Right lung (tissue), 10 donors: ENCODE measurements at places on chromosomes 3 and 15. TPM values are rescaled to one million over a fixed set of nuclear protein-coding genes. Genes with fewer than 3 reads are reported as not detected.

- DNase-seq: no peak
Measured at GRCh38 chr15:100831467-100831866, 48.2 kb upstream of the ALDH1A3 start.

- no peak for DNase-seq
Measured at GRCh38 chr15:101506491-101506890, 17.0 kb upstream of the PCSK6 start.

- no peak for DNase-seq
Measured at GRCh38 chr3:191290311-191291025, 38.7 kb upstream of the CCDC50 start.

DNA sequence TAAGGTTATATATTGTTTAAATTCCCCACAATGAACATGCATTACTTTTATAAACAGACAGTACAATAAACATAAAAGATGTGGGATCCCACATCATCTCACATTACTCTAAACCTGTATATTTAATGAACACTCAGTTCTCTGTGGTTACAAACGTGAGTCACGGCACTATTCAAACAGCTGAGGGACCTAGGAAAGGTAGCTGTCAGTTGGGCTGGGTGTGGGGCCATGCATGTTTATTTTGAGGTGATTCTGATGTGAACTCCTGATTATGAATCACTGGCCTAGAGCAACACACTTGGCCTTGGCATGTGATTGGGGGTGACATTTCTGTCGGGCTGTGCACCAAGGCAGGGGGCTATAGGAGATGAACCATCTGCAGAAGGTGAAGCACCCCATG, 147.6 kb upstream of the HACD2 start:
- no peak for DNase-seq

Gene TEX55
- not detected for polyA plus RNA-seq

DNA sequence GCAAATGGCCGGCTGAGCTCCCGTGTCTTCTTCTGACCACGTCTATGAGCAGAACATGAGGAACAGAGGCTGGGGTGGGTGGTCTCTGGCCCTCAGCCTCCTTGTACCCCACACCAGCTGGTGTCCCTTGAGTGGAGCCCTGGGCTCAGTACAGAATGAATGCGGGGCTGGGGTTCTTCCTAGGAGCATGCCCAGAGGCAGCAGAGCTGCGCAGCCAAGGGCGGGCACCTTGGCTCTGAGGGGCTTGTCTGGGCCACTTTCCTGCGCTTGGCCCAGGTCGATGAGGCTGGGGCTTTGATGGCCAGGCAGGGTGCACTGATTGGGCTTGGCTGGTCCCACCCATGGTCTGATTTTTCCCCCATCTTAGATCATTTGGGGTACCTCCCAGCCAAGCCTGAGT, 6.4 kb downstream of the SCN5A start:
- DNase-seq: no peak

GRCh38 chr3:150081084-150081483, 110.4 kb upstream of the PFN2 start:
- no peak for DNase-seq

Gene ITIH1
- 6.0 TPM for polyA plus RNA-seq

- DNase-seq: no peak
Measured at GRCh38 chr3:64084640-64085039, 61.3 kb upstream of the PSMD6 start.

- peak; percentile 43 for DNase-seq
Measured at GRCh38 chr3:160400030-160400701, 716 bp downstream of the SMC4 start.

DNA sequence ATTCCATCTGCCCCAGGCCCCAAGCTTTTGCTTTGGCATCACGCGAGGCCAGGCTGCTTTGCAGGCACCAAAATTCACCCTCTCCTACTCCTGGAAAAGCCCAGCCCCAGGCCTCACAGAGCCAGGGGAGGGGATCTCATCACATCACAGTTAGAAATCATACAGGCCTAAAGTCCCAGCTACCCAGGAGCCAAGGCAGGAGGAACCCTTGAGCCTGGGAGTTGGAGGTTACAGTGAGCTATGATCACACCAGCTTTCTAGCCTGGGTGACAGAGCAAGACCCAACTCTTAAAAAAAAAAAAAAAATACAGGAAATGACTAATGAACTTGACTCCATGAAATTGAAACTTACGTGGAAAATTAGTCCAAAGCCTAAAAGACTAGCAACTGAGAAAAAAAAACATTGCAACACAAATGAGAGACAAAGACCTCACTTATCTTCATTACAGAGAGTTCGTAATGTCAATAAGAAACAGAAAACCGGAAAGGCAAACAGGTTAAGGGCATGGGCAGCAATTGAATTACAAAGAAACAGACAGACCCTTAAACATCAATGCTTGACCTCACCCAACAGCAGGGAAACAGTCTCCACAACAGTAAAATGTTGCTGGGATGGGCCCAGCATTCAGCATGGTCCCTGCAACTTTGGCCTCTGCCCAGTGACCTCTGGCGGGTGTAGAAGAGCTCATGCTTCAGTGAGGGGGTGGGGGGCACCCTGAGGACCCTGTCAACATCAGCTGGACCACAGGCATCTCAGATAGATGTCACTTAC, 151.5 kb downstream of the LRRK1 start:
- no peak for DNase-seq

GRCh38 chr3:58880182-58880581, 169.6 kb downstream of the CFAP20DC start:
- DNase-seq: no peak

GRCh38 chr3:21729888-21730459, 21.0 kb downstream of the ZNF385D start:
- no peak for DNase-seq

DNA sequence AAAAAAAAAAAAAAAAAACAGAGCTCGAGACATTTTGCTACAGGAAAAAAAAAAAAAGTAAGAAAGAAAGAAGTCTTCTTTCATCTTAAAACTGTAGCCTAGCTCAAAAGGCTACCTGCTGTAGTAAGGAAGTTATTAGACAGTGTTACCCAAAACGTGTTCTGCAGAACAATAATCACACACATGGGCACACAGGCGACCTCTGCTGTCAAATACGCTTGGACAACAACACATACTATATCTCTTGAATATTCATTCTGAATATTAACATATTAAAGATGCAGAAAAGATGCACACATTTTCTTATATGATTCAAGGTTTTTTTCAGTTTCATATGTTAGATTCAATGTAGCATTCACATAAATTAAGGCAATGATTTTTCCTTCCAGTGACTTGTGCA, 215.8 kb downstream of the ROBO1 start:
- no peak for DNase-seq

Gene SAMD7
- polyA plus RNA-seq: not detected

- DNase-seq: no peak
Measured at GRCh38 chr3:101081999-101082398, 88.8 kb upstream of the ABI3BP start.

DNA sequence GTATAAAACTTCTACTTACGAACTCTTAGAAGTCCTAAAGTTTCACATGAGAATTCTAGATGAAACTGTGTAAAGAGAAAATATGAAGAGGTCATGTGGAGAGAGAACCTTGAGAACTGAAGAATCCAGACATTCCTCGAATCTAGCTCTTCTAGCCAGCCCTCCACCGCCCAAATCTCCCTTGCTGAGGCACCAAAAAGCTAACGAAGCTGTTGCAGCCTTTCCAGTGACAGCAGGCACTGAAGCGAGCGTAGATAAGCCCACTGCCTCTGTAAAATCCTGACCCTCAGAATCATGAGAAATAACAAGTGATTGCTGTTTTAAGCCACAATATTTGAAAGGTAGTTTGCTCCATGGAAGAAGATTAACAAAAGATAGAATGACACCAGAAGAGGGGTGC, 134.0 kb downstream of the GOLGA6L6 start:
- no peak for DNase-seq

DNA sequence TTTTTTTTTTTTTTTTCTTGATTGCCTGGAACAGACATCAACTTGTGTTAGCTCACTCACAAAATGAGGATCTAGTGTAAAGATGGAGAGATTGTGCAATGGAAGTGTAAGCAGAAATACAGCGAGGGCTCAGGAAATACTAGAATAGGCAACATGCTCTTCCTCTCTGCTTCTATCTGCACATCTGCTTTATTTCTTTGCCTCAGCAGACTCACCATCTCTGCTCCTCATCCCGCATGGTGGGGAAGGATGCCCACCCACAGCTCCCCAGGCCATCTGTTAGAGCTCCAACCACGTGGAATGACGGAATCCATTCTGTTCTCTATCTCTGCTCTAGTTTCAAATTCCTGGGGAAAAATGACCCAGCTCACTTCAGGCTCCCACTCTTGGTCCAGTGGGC, 128.0 kb upstream of the ADAMTS9 start:
- peak; percentile 15 for DNase-seq

DNA sequence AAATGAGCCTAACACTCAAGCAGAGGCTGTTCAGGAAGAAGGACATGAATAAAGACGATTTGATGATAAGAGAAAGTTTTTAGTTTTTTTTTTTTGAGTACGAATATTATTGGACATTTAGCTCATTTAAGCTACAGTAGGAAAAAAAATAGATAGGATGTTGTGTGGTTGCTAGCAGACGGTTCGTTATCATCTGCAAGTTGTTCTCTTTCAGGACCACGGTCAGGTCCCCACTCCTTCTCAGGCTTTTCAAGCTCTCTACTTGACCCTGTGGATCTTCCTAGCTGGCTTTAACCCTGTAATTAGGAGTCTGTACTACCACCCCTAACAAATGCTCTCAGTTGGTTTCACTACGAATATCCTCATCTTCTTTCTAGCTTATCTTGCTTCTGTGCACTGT, 1.1 kb downstream of the KCNH8 start:
- DNase-seq: no peak

GRCh38 chr15:29418178-29418577, 148.6 kb upstream of the NSMCE3 start:
- no peak for DNase-seq

Gene C3orf49
- 0.73 TPM for polyA plus RNA-seq

GRCh38 chr3:45787551-45787950, 8.8 kb downstream of the SLC6A20 start:
- DNase-seq: no peak

DNA sequence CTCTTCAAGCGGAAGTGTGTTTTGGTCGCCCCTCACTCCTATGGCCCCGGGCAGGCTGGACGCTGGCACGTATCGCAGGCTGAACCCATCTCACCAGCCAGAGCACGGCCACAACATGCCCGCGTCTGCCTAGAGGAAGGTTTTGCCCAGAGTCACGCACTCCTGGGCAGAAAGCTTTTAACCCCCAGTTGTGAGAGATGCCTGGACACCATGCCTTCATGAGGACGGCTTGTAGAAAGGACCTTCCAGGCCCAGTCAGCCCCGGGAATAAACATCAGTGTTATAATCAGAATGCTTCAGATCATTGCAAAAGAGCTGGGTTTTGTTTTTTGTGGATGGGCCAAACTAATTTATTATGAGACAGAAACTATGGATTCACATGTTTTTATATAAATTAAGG, 16.5 kb downstream of the CYFIP1 start:
- no peak for DNase-seq

DNA sequence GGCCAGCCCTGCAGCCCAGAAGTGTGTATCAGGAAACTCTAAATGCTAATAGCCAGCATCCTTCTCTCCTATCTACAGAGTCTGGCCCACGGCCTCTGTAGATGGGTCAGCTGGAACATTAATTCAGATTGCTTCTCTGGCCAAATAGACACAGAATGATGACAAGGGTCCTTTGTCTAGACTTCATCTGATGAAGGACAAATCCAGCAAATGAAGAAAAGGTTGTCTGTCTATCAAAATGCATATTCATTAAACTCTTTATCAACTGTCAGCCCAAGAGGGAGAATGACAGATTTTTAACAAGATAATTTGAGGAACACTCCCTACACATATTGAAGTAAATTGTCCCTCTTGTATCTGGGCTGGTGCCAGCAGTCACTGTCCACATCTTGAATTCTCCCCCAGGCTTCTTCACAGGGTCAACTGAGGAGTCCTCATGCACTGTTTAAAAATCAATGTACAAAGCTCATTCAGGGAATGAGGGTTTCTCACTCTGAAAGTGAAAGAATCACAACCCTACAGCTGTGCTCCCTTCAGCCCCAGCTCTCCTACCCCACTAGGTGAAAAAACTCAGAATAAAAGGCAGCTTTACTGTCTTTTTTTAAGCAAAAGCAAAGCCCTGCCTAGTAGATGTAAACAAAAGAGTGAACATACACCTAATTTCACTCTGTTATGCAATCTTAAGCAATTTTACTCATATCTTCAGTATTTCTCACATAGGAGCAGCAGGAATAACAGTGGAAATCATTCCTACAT, 507.7 kb downstream of the IGSF11 start:
- no peak for DNase-seq

- DNase-seq: no peak
Measured at GRCh38 chr3:167958141-167958540, 137.6 kb downstream of the GOLIM4 start.

Gene BOC
- 22.6 TPM for polyA plus RNA-seq

- DNase-seq: no peak
Measured at GRCh38 chr3:61947456-61947855, 386.1 kb downstream of the PTPRG start.

GRCh38 chr3:113105966-113106660, 105.2 kb upstream of the BOC start:
- DNase-seq: no peak

- no peak for DNase-seq
Measured at GRCh38 chr3:112498914-112499711, at the start of gene BTLA. Gene BTLA, minus strand, starts transcription at chr3:112499472. Its CDS starts 114 bp downstream, at chr3:112499358.

- DNase-seq: no peak
Measured at GRCh38 chr15:51024735-51025453, 69.8 kb downstream of the TNFAIP8L3 start.

DNA sequence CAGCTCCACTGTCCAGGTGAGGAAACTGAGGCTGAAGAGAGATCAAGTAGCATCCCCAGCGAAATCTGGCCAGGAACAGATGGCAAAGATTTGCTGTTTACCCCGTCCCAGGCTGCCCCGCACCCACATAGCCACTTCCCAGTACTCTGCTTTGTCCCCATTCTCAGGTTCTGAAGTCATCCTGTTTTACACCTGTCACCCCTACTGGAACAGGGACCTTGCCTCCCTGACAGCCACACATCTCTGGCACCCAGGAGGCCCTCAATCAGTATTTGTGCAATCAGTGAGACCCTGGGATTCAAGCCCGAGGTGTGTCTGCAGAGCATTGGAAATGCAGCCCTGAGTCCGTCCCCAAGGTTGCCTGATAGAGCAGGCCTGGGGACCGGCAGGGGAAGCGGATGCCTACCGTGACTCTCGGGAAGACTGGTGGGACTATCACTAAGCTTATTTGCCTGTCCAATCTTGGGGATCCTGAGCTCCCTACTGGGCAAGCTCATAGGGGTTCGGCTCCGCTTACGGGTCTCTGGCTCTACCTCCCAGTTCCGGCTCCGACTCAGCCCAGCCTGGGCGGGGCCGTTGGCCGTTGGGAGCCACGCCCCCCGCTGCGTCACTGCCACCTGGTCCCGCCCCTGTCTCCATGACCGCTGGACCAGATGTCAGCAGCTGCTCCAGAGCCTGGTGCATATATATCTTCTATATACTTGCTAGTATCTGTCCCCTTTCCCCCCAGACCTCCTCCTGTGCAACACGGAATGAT, 17.5 kb upstream of the FANCD2 start:
- peak; percentile 88 for DNase-seq

GRCh38 chr3:141184430-141184829, 47.2 kb upstream of the PXYLP1 start:
- no peak for DNase-seq

Gene PPIB
- polyA plus RNA-seq: 575 TPM

- DNase-seq: no peak
Measured at GRCh38 chr3:184176377-184177330, 2.0 kb downstream of the AP2M1 start.
